ENCODE measurements at places on chromosomes 2 and 18. TPM values are rescaled to one million over a fixed set of nuclear protein-coding genes. Genes with fewer than 3 reads are reported as not detected.

Gene SF3B1
- total RNA-seq = 352 TPM

Gene ABCG5
- total RNA-seq = not detected

Gene SNTG2
- 11.8 TPM for total RNA-seq

Gene DOK1
- total RNA-seq = 20.1 TPM

Gene POTEF
- not detected for total RNA-seq

Gene ASPRV1
- 0.49 TPM for total RNA-seq

Gene KCNG2
- total RNA-seq = not detected

Gene RFX8
- total RNA-seq = 1.2 TPM

Gene ALPG
- total RNA-seq = not detected

Gene COL3A1
- total RNA-seq = 123 TPM

Gene GRP
- not detected for total RNA-seq

Gene NT5DC4
- not detected for total RNA-seq

Gene UNC80
- 0.25 TPM for total RNA-seq

Gene KRTCAP3
- 3.9 TPM for total RNA-seq

Gene DNPEP
- 62.9 TPM for total RNA-seq

Gene LRATD1
- total RNA-seq = 32.7 TPM

Gene CFC1
- not detected for total RNA-seq

Gene PKDCC
- total RNA-seq = 146 TPM

Gene FSHR
- not detected for total RNA-seq

Gene TUBA4B
- not detected for total RNA-seq

Gene SERPINE2
- 52.3 TPM for total RNA-seq

Gene NT5C1B
- total RNA-seq = not detected

Gene LTBP1
- 48.4 TPM for total RNA-seq

Gene MERTK
- 15.7 TPM for total RNA-seq

Gene HYCC2
- 14.7 TPM for total RNA-seq

Gene NOL4
- total RNA-seq = not detected

Gene PLCD4
- total RNA-seq = 12.0 TPM

Gene ALPP
- not detected for total RNA-seq

Gene RIT2
- not detected for total RNA-seq

Gene MC2R
- not detected for total RNA-seq

Gene VAPA
- total RNA-seq = 210 TPM

Gene UGT1A3
- not detected for total RNA-seq

Gene UGT1A9
- not detected for total RNA-seq

Gene IHH
- not detected for total RNA-seq

Gene PREB
- 57.5 TPM for total RNA-seq

Gene PSME4
- 71.2 TPM for total RNA-seq

Gene SERPINB13
- 131 TPM for total RNA-seq

Gene C1QL2
- not detected for total RNA-seq

Gene MARCHF4
- not detected for total RNA-seq

Gene UGT1A10
- not detected for total RNA-seq

Gene MZT2A
- 140 TPM for total RNA-seq

All from vagina (tissue), 2 donors.